ENCODE measurements at places on chromosomes 4 and X.

DNA sequence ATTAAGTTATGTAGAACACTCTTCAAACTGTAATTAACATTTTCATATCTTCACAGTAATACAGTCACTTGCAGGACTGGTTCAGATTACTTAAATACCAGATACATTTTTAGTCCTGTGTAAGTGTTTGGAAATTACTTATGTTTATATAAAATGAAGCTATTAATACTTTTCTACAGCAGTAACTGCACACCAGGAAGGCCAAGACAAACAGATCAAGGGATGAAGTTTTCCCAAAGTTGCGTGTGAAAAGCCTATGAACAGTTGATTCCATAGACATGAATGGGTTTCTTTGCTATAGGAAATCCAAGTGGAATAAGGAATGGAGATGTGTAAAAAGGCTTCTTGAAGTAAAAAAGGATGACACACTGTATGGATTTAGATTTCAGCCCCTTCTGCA, 28.9 kb upstream of the DRP2 start:
- no peak for DNase-seq

- no peak for DNase-seq
Observed at GRCh38 chrX:72621625-72622485, 49.2 kb upstream of the HDAC8 start.

DNA sequence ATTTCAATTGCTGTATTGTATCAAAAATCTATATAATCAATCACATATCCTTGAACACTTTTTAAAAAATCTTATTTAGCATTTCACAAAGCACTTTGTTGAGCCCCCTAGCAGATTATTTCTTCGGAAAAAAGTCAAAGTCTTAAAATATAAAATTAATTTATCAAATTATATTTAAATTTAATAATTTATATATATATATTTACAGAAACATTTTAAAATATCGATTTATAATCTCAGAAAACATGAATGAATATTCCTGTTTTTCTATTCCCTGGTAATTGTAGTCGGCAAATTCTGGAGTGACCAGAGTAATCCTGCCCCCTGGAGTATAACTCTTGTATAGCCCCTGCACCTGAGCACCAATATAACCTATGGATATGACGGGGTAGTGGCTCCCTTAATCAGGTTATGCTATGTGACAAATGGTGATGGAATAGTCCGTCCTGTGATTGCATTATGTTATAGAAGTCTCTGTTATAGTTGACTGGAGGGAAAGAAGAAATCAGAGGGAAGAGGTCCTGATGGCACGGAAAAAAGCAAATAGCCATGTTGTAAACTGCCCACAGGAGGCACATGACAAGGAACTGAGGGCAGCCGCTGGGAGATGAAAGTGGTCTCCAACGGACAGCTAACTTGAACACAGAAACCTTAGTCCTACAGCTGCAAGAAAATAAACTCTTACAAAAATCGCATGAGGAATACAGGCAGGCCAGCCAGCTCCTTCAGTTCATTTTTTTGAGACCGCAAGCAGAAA, 1092.3 kb downstream of the ARAP2 start:
- no peak for DNase-seq

- no peak for DNase-seq
Observed at GRCh38 chr4:52199574-52200338, 148.7 kb downstream of the SPATA18 start.

DNA sequence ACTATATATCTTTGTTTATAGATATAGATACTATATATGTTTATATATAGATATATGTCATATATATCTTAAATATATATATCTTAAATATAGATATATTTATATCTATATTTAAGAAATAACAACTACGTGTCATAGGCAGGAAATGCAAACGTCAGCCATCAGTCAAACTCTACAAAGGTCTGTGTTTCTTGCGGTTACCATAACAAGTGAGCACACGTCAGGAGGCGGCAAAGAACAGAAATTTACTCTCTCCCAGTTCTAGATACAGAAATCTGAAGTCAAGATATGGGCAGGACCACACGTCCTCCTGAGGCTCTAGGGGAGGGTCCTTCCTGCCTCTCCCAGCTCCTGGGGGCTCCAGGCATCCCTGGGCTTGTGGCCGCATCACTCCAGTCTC, 6.5 kb downstream of the PLCXD1 start:
- DNase-seq = no peak

DNA sequence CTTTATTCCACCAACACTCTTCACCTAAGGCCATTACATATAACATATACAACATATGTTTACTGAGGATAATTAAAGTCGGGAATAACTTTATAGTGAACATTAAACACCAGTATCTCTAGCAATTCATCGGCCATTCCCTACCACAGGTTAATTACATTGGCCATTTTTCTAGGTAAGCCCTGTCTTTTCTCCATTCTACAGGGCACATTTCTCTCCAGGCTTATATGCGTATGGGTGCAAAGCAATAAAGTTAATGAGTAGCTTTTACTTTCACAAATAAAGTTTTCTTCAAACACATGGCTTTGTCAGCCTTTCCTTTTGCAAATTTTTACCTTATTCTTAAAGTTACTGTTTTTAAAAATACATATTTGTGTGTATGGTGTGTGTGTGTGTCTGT, 111.9 kb upstream of the IQCM start:
- DNase-seq = no peak

DNA sequence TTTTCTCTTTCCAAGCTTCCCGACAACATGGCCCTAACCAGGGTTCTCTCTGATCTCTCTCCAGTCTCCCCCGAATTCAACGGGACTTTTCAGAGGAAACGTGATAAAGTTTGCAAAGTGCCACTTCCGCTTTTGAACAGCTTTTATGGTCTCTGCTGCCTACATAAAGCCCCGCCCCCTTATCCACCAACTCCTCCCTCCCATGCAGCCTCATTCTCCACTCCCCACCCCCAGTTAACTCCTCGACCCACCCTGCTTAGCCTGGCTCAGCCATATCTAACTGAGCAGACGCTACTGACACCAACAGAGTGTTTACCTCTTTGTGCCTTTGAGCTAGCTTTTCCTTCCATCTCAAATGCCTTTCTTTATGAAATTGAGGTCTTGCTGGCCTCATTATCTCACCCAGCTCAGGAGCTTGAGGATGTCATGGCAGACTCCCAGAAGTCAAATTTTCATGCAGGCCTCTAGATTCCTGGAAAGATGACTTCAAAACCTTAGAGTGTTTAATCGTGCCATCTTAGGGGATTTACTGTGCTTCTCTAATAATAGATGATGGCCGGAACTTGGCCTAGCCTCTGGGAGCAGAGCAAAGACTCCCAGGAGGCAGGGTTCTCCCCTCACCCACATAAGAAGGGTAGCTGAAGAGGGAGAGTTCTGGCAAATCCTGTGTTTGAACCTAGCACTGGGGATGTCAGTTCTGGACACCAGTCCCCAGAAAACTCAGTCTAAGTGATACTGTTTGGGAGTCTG, 606.0 kb downstream of the BCOR start:
- no peak for DNase-seq

All from hypothalamus (tissue), 51 donors.